ENCODE measurements at places on chromosomes 11 and 22. TPM values are rescaled to one million over a fixed set of nuclear protein-coding genes. Genes with fewer than 3 reads are reported as not detected.

DNA sequence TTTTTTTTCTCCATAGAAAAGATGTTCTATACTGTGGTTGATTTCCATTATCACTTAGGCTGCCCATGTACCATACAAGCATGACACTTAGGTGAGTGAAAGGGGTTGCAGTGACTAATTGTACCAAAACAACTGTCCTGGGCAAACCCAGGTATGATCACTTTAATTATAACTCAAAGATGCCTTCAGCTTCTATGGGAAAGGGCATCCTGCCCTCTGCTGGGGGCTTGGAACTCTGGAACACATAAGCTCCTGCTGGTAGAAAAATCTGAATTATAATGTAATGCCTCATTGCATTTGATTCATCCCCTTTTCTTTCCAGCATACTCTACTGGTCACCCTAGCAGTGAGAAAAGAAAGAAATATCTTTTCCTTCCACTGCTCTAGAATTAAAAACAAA lies 206.3 kb downstream of the DDX10 start:
- DNase-seq: peak; percentile 53
- no peak overlapping the region for H3K27ac ChIP-seq
- H3K4me3 ChIP-seq: no peak overlapping the region
- H3K36me3 ChIP-seq: no peaks in the 10 kb centered on the region
- H3K27me3 ChIP-seq: no peaks in the 10 kb centered on the region
- peaks cover 10% of the 10 kb centered on the region for H3K4me1 ChIP-seq

DNA sequence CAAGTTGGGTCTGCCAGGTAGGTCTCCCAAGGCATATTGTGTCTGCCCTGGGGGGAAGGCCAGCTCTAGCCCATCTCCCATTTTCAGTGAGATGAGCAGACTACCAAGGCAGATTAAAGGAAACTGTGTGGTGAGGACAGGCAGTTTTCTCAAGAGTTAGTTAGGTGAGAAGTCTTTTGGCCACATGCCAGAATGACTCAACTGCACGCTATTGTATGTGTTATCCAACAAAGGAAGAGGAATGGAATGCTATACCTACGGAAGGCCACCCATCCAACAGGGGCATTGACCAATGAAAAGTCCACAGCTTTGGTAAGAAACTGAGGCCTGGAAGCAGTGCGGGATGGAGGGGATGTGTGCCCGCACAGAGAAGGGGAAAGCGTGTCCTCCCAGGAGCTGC lies 941.7 kb downstream of the NTM start:
- no peak overlapping the region for H3K27ac ChIP-seq
- no peaks in the 10 kb centered on the region for H3K27me3 ChIP-seq
- DNase-seq: no peak

Gene ASCL2
- 1.5 TPM for total RNA-seq

Gene ABTB2
- 1.8 TPM for total RNA-seq

Gene TMEM191C
- 1.4 TPM for total RNA-seq

Gene ANKK1
- 0.07 TPM for total RNA-seq

Gene LYVE1
- total RNA-seq: not detected

Gene KCNQ1OT1
- total RNA-seq: 0.19 TPM

DNA sequence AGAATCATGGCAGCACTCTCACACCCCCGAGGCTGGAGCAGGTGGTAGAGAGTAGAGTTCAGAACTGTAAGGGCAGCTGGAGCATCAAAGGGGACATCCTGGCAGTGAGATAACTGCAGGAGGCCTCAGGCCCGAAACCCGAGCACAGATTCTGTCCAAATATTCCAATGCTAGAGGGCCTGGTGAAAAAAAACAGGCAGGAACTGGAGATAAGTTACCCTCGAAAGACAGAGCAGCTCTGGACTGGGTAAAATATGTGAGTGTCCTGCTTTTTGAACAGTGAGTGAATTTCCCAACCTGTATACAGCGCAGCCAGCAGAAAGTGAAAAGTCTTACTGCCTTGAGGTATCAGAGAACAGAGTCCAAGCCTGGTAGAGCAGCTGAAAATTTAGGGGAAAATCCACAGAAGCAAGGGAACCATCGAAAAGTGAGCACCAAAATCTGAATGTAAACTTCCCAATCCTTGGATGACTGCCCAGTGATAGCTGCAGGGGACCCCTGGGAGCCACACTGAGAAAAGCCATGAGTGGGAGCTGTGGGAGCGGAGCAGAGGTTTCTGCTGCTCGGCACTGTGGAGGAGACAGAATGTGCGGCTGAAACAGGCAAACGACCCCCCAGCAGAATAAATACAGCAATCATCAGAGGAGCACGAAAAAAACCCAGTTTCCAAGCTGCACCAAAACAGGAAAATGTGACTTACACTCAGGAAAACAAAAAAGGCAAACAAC lies 50.6 kb downstream of the WNT11 start:
- no peaks in the 10 kb centered on the region for H3K36me3 ChIP-seq
- H3K27ac ChIP-seq: no peak overlapping the region
- no peak for DNase-seq
- no peak overlapping the region for H3K4me3 ChIP-seq
- peaks cover 3% of the 10 kb centered on the region for H3K27me3 ChIP-seq
- peaks cover 18% of the 10 kb centered on the region for H3K4me1 ChIP-seq

- no peaks in the 10 kb centered on the region for H3K27me3 ChIP-seq
- no peak for DNase-seq
- H3K27ac ChIP-seq: no peak overlapping the region
Measured at GRCh38 chr11:35377262-35377661, 42.1 kb downstream of the SLC1A2 start.

GRCh38 chr11:95088946-95089619 lies 563 bp upstream of the ENDOD1 start:
- H3K4me3 ChIP-seq: peak overlapping the region; percentile 83
- DNase-seq: peak; percentile 46
- peaks cover 69% of the 10 kb centered on the region for H3K4me1 ChIP-seq
- peak overlapping the region; percentile 92 for H3K27ac ChIP-seq

Gene MOV10L1
- total RNA-seq: not detected

- no peaks in the 10 kb centered on the region for H3K27me3 ChIP-seq
- H3K4me1 ChIP-seq: peaks cover 49% of the 10 kb centered on the region
- no peak for DNase-seq
- H3K4me3 ChIP-seq: no peak overlapping the region
- H3K27ac ChIP-seq: no peak overlapping the region
- no peaks in the 10 kb centered on the region for H3K36me3 ChIP-seq
Measured at GRCh38 chr11:128235958-128236357, 351.4 kb downstream of the ETS1 start.

GRCh38 chr22:39719559-39720450 lies 149.3 kb downstream of the CACNA1I start:
- DNase-seq: no peak
- H3K36me3 ChIP-seq: no peaks in the 10 kb centered on the region
- H3K27ac ChIP-seq: no peak overlapping the region
- H3K27me3 ChIP-seq: no peaks in the 10 kb centered on the region
- H3K4me1 ChIP-seq: peaks cover 4% of the 10 kb centered on the region
- no peak overlapping the region for H3K4me3 ChIP-seq
